ENCODE measurements at places on chromosomes 7 and 10. TPM values are rescaled to one million over a fixed set of nuclear protein-coding genes. Genes with fewer than 3 reads are reported as not detected.

The HMX2 gene
- total RNA-seq, result not detected

The PKD2L1 gene
- total RNA-seq, result not detected

The GNGT1 gene
- total RNA-seq, result not detected

The FMC1 gene
- total RNA-seq, result 14.5 TPM

The FAM25G gene
- 21.2 TPM for total RNA-seq

The UBTD1 gene
- total RNA-seq, result 28.3 TPM

The C7orf33 gene
- not detected for total RNA-seq

The GIMAP6 gene
- not detected for total RNA-seq

The NPC1L1 gene
- total RNA-seq, result not detected
